Activated naive CD4-positive, alpha-beta T cell (primary cell): ENCODE measurements at places on chromosomes 4 and X.

DNA sequence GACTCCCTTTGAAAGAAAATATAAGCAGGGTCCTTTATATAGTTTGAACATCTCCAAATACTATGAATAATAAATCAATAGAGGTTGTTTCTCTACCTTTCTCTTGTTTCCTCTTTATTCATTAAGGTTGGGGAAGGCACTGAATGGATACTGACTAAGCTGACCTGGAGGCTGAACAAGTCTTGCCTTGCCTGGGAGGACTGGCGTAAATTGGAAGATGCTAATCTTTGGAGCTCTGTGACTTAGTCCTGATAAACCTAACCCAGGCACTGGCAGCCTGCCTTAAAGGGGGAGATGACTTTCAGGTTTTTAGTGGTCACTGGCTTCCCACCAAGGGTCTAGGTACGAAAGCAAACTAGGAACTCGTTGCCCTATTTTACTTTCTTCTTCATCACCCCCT is 10.5 kb downstream of the CCDC160 start:
- no peak for DNase-seq

GRCh38 chrX:69139516-69139915 is 25.7 kb downstream of the PJA1 start:
- no peak for DNase-seq

DNA sequence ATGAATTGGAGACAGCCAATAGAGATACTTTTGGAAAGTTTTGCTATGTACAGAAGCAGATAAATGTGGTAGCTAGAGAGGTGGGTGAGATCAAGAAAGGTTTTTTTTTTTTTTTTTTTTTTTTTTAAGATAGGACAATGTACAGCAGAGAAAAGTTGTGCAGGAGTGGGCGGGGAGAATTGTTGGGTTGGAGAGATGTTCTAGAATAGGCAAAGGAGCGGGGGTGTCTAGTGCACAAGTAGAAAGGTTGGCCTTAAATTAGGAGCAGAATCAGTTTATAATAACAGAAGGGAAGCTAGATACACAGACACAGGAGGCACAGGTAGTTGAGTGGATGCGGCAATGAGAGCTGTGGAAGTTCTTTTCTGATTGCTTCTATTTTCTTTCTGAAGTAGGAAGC is 66.2 kb upstream of the PGK1 start:
- no peak for DNase-seq

DNA sequence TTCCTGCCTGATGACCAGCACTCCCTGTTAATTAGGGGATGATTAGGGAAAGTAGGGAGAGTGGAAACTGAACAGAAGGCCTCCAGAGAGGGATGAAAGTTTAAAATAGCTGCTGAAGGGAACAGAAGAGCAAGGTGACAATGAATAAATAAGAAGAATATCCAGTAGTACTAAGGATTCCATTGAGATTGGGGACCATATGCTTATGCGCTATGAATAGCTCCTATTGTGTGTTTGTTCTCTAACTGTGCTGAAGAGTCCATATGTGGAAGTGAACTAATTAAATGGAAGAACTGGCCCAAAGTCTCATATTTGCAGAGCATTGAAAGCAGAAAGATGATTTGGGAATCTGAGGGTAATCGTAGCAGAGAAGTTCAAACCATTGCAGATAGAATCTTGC is 137.0 kb downstream of the PRSS12 start:
- DNase-seq = no peak

DNA sequence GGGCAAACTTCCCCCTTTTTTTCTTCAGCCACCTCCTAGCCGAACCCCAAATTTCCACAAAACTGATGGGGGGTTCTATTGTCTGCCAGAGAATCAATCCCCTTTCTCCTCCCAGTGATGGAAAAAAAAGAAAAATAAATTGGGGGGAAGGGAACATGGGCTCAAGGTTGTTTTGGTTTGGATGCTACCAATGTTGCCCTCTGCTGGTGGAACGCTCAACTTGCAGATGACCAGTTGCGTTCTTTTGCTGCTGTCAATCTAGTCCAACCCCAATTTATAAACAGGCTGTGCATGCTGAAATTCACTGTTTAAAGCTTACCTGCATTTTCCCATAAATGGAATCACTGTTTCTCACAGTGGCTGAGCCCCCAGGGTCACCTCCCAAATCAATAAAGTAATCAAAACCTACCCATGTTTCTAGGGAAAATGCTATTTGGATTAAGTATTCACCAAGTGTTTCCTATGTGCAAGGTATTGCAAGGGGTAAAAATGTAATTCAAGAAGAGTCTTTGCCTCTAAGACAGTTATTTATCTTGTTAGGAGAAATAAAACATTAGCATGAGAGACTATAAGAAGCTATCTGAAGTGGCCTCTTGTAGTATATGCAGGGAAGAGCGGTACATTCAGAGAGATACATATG is 116.7 kb upstream of the TMEM164 start:
- DNase-seq = no peak

GRCh38 chr4:48033825-48034413 is 17.3 kb downstream of the NIPAL1 start:
- DNase-seq = peak; percentile 38

GRCh38 chrX:63686878-63687714 is 97.9 kb downstream of the ARHGEF9 start:
- DNase-seq = no peak

- DNase-seq = no peak
These were observed 37.5 kb upstream of the EDA2R start for GRCh38 chrX:66676413-66676812.

GRCh38 chrX:130704053-130705038 is 198.7 kb downstream of the ENOX2 start:
- no peak for DNase-seq

DNA sequence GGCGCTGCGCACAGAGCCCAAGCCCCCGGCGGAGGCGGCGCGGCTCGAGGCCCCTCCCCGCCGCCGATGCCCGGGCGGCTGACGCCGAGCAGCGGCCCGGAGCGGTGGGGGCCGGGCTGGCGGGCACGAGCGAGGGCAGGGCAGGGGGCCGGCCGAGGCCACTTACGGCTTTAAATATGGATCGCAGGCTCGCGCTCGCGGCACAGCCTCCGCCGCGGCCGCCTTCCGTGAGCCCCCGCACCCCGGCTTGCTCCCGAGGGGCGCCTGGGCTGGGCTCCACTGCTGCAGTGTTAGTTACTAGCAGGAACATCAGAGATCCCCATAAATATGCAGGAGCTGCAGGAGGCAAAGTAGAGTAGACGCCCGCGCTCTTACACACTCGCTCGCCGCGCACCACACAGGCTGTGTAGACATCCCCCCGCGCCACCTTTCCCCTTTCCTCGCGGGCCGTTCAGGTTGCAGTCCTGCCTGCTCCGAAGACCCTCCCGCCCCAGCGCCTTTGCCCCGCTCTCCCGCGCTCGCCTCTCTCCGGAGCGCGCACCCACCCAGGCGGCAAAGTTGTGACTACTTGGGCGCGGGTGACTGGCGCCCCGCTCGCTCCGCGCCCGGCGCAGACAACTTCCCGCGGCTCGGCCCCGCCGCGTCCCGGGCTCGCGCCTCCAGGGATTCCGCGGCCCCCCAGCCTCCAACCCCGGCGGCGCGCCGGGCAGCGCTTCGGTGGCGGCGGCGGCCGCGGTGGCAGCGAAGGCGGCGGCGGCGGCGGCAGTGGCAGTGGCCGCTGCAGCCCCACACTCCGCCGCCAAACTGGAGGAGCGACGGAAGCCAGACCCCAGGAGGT is 152.0 kb upstream of the SLC4A4 start:
- no peak for DNase-seq

DNA sequence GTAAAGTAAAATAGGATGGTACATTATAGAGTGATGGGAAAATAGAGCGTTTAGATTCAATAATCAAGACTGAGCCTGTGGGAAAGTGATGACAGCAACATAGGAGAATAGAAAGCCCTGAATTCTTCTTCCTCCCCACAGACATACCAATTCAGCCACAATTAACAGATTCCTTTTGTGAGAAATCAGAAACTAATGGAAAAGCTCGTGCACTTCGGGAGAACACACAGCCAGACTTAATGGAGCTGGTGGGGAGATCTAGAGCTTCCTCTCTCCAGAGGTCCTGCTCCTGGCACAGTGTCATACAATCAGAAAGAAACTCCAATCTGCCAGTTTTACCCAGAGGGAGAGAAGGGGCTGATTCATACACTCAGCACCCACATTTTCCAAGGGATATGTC is 676.3 kb upstream of the BOD1L1 start:
- no peak for DNase-seq

- DNase-seq = no peak
These were observed 41.8 kb upstream of the HS3ST1 start for GRCh38 chr4:11470438-11471045.

DNA sequence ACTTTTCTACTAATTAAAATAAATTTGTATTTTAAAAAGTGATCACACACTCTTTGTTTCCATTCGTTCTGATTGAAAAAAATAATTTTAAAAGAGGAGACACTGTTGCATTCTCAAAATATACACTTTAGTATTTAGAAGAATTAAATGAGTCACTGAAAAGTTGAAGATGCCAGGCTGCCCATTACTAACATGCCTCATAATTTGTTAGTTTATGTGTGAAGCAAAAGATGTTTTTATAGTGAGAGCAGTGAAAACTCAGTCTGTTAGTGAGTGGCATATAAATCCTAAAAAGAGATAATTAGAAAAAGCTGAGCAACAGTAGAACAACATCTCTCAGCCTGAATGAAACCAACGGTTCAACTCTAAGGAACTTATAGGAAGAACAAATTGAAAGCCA is 143.4 kb downstream of the CDS1 start:
- DNase-seq = no peak

- DNase-seq = no peak
These were observed 694.5 kb upstream of the SLIT2 start for GRCh38 chr4:19557161-19557560.

DNA sequence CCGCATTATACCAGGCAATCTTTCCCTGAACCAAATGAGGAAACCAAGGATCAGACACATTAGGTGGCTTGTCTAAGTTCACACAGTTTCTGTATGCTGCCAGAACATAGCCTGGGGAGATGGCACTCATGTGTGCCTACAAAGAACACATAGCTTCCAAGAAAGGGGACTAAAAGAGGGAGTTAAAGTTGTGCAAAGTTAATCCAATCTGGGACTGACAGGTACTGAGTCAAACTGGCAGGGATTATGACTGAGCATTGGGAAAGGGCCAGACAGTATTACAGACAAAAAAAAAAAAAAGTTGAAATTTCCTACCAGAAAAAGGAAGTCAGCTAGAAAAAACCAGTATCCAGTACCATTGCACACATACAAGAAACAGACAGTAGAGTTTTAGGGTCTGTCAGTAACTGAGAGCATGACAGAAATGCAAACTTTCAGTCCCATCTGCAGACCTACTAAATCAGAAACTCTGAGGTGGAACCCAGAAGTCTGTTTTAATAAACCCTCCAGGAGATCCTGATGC is 37.2 kb downstream of the ADAMTS3 start:
- DNase-seq = no peak

- no peak for DNase-seq
These were observed 2.5 kb upstream of the USP27X start for GRCh38 chrX:49876750-49877149.

DNA sequence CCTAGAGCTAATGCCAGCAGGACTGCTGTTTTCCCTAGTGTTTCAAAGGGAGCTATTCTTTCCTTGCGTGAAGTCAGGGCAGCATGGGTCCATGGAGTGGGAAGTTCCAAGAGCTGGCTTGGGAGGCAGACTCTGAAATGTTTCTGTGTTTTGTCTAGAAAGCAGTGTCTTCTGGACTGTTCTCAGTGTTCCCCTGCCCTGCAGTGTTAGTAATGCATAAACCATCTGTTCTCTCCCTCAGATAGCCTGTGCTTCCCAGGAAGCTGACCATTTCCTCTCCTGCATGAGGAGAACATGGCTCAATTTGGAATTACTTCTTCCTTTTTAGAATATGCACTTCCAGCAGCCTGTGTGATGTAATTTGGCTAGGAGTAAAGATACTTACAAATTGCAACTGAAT is 116.7 kb upstream of the CXCL13 start:
- DNase-seq = no peak

GRCh38 chr4:74942251-74942917 is 9.5 kb downstream of the PARM1 start:
- DNase-seq = no peak

GRCh38 chr4:183987987-183988392 is 82.9 kb downstream of the STOX2 start:
- DNase-seq = no peak
